B cell (primary cell): ENCODE measurements at places on chromosomes 16 and 17.

DNA sequence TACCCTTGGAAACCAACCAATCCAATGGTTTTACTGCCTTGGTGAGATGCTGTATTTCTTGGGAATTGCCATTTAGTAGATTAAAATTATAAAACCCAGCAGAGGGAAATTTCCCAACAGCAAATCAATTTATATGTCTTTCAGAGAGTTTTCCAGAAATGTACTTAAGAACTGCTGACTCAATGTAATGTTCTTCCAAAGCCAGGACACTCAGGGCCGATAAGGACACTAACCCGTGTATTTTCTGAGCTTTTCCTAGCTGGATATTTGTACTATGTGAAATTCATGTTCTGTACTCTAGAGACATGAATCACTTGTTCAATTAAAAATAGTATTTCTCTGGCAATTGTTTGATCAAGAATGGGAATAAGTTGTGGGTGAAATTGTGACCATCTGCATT, 121.4 kb downstream of the KCNJ2 start:
- no peak for DNase-seq

GRCh38 chr16:58842156-58842555, 108.0 kb upstream of the GOT2 start:
- DNase-seq: no peak

GRCh38 chr17:45088741-45089140, 27.6 kb downstream of the NMT1 start:
- no peak for DNase-seq

DNA sequence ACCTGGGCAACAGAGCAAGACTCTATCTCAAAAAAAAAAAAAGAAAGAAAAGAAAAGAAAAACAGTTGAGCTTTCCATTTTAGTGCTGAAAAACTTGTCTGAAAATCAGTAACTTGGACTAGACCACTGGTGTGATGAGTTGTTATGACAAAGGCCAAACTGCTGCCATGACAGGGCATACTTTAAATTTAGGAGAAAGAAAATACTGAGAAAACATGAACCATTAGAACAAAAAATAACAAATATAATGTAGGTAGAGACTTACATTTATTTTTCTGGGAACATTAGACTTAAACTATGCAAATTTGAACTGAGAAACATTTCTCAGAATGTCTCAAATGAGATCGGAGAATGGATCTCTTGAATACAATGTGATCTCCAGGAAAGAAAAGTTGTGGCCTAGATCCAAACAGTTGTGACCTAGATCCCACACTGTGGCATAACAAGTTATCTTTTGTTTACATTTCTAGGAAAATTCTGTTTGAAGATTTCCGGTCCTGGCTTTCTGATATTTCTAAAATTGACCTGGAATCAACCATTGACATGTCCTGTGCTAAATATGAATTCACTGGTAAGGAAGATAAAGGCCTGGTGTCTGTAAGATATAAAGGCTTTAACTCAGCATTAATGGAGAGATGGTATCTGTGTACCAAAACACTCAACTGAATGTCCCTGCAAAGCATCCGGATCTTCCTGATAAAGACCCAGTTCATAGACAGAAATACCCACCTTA, 10.9 kb downstream of the OGFOD1 start:
- DNase-seq: no peak

DNA sequence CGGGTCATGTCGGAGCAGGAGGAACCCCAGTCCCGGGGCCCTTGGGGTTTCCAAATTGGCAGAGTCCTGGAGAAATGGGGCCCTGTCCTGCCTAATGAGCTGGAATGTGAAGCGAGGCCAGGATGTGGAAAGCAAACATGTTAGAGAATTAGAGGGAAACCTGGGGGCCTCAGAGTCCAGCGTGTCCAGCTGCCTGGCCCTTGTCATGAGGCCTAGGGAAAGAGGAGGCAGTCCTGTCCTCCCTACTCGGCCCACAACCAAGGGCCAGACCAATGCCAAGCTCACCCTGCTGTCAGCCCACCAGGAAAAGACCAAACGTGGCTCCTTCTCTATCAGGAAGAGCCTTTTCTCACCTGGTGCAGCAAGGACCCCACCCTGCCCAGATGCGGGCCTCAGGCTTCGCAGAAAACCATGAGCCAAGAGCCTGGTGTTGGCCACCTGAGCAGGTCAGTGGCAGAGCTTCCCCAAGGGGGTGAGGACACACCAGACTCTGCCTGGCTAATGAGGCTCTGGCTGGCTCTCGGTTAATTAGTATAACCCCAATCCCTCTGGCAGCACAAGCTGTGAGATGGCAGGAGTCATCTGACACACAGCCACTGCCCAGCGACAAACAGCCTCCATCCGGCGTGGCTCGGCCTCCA, 10.1 kb downstream of the TEKT5 start:
- DNase-seq: no peak

GRCh38 chr16:84294117-84294516, 561 bp upstream of the WFDC1 start:
- DNase-seq: no peak

GRCh38 chr16:22191532-22192260, 14.4 kb upstream of the EEF2K start:
- DNase-seq: no peak

GRCh38 chr17:58302171-58302918, 21.6 kb upstream of the MPO start:
- DNase-seq: peak; percentile 7

DNA sequence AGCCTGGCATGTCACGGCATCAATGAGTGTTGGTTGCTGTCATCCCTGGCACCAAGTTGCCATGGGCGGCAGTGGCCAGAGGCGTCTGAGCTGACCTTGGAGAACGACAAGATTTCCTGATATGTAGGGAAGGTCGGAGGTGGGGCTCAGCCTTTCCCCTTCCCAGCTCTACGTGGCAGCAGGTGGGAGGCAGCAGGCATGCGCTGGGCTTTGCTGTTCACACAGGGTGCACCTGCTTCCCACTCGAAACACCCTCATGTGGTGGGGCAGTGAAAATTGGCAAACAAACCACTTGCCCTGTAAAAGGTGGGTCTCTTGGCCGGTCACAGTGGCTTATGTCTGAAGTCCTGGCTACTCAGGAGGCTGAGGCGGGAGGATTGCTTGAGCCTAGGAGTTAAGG, 12.3 kb upstream of the TFAP4 start:
- DNase-seq: no peak

- DNase-seq: no peak
These were observed 3.8 kb upstream of the TLCD2 start for GRCh38 chr17:1713878-1714426.

- no peak for DNase-seq
These were observed 167.3 kb upstream of the GSE1 start for GRCh38 chr16:85445779-85446222.

- no peak for DNase-seq
These were observed 21.1 kb downstream of the NGFR start for GRCh38 chr17:49516180-49516579.

GRCh38 chr17:2481760-2482159, 29.9 kb downstream of the METTL16 start:
- DNase-seq: no peak

DNA sequence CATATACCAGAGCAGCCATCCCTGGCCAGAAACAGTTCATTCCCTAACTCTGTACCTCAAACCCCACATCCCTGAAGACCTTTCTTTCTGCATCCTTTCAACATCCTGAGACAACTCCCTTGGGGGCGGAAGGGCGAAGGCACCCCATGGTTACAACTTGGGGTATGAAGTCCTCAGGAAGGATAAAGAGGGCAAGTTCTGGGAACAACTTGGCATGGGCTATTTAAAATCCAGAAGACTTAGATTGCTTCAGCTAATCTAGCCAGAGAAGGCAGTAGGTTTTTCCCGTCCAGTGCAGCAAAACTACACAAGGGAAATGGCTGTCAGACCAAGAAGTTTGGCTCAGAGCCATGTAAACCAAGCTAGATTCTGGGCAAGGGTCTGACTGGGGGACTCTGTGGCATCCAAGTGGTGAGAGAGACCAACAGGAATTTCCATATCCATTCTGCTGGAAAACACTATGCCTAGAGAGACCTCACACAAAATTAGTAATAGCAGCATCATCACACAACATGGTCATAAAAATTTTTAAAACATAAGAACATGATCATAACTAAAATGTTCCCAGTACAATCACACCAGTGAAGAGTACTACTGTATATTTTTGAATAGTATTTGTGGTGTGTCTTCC, 113.2 kb downstream of the CDYL2 start:
- no peak for DNase-seq
